ENCODE measurements at places on chromosomes 7 and 10.

DNA sequence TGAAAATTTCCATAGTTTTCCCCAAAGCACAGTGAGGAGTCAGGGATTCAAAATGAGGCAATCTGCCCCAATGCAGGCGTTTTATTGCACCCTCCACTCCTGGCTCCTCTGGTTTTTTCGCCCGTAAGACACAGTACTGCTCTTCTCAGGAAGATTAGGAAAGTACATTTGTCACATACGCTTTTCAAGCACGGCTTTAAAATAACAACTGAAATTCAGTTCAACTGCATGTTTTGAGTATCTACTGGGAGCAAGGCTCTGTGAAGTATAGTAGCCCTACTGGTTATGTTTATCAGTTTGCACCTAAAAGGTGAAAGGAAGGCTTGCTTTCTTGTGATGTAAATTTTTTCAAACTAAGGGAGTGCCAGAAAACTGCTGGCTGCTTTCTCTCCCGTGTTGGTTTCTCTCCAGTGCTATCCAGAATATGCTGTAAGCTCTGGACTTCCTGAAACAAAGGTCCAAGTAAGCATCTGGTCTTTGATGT lies 1.9 kb upstream of the SGMS1 start:
- no peak for DNase-seq

DNA sequence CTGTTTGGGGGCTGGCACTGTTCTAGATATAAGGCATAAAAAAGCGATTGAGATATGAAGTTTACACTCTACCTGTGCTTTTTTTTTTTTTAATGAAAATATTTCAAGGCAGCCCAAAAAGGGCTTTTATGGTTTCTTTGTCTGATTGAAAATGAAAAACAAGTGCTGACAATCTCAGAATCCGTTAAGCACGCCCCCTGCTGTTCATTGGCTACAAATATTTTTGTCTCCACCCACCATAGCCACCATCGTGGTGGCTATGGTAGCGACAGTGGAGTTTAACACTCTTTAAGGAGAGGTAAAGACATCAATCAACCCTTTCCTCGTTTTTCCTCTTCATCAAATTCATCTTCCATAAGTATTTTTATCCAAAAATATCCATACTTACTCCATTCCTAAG lies 94.2 kb downstream of the CD36 start:
- no peak for DNase-seq

- DNase-seq: no peak
These were observed 50.2 kb upstream of the LANCL2 start for GRCh38 chr7:55314967-55315366.

GRCh38 chr10:43928425-43928968 lies 279.8 kb upstream of the ZNF32 start:
- no peak for DNase-seq

- no peak for DNase-seq
These were observed 492.4 kb downstream of the GRID1 start for GRCh38 chr10:85874208-85874607.
